Stimulated activated CD8-positive, alpha-beta memory T cell treated with anti-CD3 and anti-CD28 coated beads, Interleukin-4, amount 100 ng/mL, for 4 hours (primary cell): ENCODE measurements at places on chromosomes 16 and 17.

- no peak for DNase-seq
Observed at GRCh38 chr16:14961405-14962186, 13.2 kb upstream of the PDXDC1 start.

DNA sequence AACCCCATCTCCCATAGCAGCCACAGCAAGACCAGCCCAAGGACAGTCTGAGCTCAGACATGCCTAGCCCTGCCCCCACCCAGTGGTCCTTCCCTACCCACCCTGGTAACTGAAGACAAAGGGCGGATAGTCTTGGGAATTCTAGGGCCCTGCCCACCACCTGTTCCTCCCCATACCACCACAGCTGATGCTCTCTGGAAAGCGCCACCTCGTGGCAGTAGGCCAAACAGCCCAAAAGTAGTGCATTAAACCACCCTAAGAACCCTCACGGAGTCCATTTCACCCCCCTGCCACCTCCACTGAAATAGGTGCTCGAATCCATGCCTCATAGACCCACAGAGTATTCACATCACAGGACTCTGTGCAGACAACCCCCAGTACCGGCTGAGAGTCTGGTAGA, 1021.4 kb downstream of the CDH8 start:
- DNase-seq = no peak

DNA sequence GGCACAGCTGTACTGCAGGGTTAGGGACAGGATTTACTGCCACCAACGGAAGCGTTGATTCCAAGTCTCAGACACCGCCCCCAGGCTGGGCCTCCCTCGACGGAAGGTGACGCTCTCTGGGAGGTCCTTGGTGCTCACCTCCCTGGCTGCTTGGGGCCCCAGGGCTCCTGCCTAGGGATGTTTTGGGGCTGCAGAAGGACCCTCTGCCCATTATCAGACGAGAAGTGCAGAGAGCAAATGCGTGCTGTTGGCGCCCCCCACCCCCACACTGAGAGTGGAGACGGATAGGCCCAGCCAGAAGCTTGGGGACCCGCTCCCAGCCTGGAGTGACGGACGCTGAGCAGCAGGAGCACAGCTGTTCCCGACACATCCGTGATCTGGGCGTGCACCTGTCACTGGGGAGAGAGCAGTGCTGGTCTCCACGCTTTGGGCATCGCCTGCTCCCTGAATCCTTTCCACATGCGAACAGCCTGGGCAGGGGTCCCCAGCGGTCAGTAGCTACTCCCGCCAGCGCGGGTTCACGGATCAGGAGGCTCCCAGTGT, 5.1 kb upstream of the SOX8 start:
- no peak for DNase-seq

DNA sequence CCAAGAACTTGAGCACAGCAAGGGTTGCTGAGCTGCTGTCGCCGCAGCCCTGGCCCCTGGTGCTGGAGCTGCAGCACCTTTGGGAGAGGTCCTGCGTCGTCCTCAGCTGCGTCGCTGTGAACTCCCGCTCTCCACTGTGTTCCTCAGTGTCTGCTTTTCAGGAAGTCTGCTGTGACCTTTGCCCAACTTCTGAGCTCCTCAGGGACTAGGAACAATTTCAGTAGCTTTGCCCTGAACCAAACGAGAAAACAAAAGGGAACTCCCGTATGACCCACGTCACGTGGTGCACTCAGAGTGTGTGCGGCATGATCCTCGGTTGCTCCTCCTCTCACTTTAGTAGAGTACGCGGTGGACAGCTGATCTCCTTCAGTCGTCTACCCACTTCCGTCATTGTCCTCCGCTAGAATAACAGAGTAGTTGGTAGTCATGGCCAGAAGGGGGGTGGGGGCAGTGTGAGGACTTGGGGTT, 44.2 kb downstream of the WDR45B start:
- DNase-seq = no peak

DNA sequence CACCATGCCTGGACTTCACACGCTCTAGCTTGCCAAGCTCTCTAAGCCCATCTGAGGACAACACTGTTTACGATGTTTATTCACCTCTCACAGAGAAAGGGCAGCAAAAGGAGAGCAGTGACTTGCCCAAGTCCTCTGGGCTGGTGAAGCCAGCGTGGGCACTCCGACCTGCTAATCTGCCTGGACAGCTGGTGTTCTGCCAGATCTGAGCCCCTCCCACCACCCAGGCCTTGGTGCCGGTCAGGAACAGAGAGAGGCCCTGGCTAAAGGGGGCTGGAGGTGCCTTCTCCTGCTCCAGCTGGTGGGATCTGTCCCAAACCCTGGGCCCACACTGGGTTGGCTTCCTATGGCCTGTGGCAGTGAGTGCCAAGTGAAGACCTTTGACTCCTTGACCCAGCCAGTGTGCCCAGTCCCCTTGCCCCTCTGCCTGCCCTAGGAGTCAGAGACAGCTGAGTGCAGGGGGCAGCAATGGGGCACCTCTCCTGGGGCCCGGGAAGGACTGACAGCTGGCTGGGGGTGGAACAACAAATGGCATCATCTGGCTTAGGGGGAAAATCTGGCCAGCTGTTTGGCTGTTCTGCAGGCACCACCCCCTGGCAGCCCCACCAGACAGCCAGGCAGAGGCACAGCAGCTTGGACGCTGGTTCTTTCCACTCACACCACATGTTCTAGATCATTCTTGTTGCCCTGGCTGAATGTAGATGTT, 1.8 kb upstream of the SLC4A1 start:
- DNase-seq = no peak

DNA sequence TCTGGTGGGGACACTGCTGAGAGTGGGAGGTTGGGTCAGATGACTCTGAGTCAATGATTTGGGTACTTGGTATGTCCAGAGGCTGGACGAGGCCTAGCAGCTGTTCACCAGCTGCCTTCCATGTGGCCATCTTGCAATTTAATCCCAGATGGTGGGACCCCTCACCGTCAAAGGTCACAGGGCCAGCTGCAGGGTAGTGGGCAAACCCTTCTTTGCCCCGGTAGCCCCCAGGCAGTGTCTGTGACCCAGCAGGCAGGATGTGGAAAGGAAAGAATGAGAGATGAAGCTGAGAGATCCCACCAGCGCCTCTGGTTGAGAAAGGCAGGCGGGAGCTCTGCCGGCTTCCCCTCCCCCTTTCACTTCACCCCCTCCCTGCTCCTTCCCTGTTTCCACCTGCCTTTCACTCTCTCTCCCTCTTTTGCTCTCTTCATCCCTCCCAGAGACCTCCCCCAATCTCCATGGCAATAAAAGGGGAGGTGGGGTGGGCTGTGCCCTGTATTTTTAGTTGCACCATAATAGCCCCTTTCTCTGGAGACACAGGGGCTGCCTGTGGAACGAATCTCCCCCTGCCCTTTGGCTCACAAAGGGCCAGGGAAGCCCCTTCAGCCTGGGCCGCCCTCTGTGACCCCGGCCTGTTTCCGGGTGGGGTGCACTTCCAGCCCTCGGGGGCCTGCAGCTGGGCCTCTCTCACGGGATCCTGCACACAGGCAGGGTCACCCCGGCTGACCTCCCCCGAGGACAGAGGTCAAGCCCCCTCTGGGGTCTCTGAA, 20.2 kb downstream of the CDK5RAP3 start:
- DNase-seq = no peak

DNA sequence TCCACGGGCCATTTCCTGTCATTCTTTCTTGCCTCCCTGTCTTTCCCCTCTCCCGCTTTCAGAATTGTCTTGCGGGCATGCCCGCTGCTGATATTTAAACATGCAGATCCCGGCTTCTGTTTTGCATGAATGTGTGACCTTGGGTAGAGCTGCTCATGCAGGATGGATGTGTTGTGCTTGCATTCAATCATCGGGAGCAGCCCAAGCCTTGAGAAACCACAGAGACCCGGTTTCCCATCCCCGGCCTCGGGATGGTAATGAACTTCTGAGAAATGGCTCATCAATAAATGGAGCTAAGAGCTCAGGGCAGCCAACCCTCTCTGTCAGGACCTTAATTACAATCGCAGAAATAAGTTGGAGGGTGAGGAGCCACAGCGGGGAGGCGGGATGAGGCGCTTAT, 303.7 kb upstream of the TNRC6C start:
- no peak for DNase-seq

DNA sequence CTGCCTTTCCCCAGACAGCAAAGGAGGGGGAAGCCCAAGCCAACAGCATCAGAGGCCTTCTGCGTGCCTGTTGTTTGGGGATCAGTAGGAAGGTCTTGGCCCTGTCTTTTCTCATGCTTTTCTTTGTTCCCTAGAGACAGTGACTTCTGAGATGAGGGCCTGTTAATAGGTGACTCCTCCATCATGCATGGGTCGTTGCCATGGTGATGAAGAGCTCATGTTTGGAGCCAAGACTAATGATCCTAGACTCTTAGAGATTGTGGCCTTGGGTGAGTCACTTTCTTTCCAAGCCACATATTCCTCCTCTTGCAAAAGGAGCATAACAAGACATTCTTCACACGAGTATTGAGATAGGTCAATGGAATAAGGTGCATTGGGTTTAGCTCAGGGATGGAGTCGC, 201.1 kb upstream of the ASIC2 start:
- no peak for DNase-seq

GRCh38 chr16:64196444-64196843, 925.4 kb downstream of the CDH11 start:
- DNase-seq = no peak

GRCh38 chr17:81877569-81877968, 6.4 kb upstream of the ARHGDIA start:
- no peak for DNase-seq

DNA sequence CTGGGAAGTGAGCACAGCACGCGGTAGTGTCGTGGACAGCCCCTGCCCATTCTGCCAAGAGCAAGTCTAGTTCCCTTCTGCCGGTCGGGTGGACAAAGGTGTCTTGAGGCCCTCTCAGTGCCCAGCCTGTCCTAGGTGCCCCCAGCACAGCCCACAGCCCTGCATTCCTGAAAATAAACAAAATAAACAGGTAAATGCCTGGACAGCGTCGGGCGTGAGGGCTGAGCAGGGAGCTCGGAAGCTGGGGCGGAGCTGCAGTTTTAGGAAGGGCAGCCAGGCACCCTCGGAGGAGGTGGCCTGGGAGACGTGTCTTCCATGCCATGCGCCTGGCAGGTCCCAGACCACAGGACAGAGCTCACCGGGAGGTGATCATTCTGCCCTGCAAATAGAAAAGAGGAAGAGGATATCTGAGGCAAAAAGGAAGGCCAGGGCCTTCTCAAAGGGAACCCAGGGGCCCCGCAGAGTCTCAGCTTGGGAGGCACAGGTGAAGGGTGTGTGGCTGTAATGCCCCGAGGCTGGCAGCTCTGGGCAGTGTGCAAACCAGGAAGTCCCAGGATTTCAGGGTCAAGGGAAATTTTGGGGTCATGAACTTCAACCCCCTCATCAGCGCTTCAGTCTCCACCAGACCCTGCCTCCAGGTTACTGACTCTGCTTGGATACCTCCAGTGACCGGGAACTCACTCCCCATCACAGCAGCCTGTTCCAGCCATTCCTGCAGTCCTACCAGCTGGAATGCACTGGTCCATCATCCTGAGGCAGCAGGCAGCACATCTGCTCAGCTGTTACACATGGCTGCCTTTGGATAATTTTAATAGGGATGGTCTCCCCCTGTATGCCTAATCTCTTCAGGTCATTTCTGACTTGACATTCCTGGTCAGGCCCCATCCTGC, 1.7 kb downstream of the ZNF469 start:
- no peak for DNase-seq

DNA sequence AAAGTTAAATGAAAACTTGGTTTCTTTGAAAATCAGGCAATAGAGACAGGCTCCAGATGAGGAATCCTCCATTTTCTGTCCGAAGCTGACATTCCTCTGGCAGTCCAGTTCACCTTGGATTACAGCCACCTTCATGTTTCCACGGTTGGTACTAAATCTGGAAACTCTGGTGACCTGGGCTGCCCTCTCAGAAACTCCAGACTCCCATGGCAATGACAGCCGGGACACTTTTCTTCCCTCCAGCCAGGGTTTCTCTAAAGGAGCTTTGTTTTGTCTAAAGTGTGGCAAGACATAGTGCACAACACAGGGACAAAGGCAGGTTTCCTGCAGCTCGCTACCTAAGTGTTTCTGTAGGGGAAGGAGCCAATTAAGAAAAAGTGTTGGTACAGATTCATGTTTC, 36.0 kb downstream of the CLUAP1 start:
- DNase-seq = no peak

DNA sequence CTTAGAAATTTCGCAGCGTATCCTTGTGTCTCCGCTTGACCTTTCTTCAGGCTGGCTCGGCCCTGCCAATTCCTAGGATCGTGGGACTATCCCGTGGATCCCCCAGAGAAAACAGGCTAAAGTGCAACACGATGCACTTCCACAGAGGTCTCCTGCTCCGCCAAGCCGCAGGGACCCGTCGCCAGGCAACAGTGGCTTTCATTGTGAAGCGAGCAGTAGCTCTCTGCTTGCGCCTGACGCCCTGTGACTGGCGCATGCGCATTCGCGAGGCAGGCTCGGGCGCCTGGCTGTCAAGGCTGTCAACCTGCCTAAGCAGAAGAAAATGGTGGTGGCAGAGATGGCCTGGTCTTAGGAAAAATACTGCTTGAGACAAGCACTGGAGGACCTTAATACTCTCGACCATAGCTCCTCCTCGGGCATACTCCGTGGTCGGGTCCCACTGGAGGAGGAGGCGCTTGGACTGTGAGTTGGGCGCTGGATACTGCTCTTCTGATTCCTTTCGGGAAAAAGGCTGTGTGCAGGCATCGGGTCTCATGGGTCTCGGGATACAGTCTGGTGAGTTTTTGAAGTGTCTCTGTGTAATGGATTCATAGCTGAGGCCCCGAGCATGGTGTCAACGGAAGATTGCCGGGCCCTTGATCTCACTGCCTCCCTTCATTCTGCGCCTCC, 2336.1 kb downstream of the TP53TG3F start:
- DNase-seq = no peak

DNA sequence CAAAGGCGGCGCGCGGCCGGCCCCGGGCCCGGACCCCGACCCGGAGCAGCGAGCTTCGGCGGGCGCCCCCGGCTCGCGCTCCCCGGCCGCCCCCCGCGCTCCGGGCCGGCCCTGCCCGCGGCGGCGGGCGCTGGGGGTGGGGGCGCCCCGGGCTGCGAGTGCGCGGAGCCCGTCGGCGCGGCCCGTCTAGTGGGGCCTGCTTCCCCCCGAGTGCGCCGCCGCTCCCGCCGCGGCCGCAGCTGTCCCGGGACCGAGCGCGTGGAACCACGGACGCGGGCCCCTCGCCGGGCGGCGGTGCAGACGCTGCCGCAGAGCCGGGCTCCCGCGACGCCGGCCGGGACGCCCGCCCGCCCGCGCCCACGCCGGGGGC, 308 bp downstream of the ADCY9 start:
- DNase-seq = no peak

DNA sequence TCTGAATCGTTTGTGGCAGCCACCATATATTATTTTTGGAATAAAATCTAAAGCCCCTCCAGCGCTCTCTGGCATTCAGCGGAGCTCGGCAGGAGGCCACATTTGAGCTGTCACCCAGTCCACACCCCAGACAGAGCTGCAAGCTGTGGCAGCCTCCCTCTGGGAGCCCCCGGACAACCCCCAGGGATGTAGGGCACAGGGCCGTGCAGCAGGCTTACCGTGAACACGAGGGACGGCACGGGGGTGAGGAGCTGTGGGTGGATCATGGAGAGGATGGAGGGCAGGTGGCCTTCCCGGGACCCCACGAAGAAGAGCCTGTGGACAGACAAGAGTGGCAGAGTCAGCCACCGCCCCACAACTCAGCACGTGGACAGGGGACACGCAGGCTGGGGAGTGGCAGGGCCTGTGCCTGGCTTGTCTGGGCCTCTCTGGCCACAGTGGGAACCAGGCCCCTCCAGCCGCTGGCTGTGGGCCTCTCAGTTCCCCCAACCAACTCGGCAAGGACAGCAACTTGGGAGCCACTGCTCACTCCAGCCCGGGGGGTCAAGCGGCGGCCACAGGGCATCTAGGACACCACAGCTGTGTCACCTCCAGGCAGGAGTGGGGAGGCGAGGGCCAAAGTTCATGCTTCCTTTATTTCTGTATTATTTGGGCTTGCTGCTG, 31.5 kb downstream of the SLC7A5 start:
- DNase-seq = no peak

GRCh38 chr16:20349615-20350014, 2.9 kb downstream of the UMOD start:
- DNase-seq = no peak
